Vagina (tissue), 2 donors: ENCODE measurements at places on chromosomes 16 and 17.

DNA sequence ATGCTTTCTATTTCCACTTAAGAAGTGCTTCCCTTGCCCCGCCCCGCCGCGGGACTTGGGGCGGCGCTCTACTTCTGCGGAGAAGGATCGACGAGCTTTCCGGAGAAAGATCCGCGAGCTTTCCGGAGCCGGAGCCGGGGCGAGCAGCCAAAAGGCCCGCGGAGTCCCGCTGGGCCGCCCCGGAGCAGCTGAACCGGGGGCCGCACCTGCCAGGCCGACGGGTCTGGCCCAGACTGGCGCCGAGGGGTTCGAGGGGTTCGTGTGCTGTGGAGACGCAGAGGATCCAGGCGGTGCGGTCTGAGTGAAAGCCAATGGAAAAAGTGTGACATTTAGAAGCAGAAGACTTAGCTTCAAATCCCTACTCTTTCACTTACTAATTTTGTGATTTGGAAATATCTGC, 50.8 kb downstream of the TBC1D26 start:
- no peaks in the 10 kb centered on the region for H3K27me3 ChIP-seq
- peak overlapping the region; percentile 22 for H3K27ac ChIP-seq
- peaks cover 9% of the 10 kb centered on the region for H3K4me1 ChIP-seq
- peak overlapping the region; percentile 42 for H3K4me3 ChIP-seq
- H3K36me3 ChIP-seq, result no peaks in the 10 kb centered on the region
- no peak for DNase-seq

DNA sequence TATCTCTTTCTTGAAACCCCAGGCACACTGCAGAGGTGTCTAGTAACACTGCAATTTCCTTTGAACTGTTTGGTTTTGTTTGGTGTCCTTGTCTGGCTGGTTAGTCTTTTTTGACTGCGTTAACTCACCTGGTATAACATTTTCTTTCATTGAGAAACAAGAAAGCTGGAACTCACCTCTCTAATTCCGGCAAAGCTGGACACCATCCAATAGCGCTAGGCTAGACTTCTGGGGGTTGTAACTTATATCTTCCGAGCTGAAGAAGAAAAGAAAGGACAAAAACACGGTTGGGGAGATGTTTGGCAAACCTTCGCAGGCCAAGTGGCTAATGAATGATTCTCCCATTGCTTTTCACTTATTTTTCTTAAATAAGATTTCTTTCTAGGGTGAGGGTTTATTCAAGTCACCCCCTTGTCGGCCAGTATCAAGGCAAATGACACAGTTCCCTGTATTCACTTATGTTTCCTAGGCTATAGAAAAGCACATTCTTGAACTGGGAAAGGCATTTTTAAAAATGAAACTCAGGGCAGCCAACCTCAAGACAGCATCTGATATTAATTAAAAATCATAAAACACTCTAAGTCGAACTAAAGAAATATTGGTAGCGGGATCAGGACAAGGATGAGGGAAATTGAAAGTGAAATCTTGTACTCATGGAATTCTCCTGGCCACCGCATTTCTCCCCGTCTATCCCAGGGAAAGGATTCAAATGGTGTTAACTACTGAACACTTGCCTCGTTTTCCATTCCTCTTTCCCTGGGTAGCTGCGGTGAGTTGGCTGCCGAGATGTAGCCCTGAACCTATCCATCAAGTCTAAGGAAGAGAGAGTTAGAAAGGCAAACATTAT, 95.9 kb upstream of the ZFHX3 start:
- peak overlapping the region; percentile 46 for H3K27ac ChIP-seq
- H3K4me1 ChIP-seq, result peaks cover 9% of the 10 kb centered on the region
- DNase-seq, result no peak
- no peaks in the 10 kb centered on the region for H3K27me3 ChIP-seq

DNA sequence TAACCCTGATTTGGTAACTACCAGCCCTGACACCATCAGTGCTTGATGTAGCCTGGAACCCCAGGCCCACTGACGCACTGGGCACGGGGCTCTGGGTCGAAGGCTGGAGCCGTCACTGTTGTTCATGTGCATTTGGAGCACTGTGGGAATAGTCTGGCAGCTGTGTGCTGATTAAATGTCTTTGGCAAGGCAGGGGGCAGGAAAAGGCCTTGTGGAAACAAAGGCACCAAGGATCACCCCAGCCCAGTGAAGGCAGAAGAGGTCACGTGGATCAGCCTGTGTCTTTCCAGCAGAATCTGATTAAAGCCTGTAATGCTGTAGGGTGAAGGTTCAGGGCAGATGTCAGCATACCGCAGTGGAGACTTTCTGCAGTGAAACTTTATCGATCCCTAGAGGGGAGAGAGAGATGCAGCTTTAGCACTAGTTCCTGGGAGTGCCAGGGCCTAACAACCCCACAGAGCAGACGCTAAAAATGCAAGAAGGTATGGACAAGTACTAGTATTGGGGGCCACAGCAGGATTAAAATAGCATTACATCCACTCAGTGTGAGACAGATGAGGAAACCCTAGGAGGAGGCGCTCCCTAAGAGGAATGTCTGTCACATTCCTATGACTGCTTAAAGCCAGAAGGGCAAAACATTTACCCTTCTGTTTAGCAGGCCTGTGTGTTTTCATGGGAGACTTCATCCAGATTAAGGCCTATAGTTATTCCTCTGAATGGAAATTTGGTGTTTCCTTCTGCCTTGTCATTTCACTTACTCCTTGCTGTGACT, 9.7 kb downstream of the ZNHIT3 start:
- no peaks in the 10 kb centered on the region for H3K27me3 ChIP-seq
- H3K36me3 ChIP-seq, result peaks cover 64% of the 10 kb centered on the region
- DNase-seq, result no peak
- H3K4me1 ChIP-seq, result no peaks in the 10 kb centered on the region
- H3K4me3 ChIP-seq, result no peak overlapping the region
- no peak overlapping the region for H3K27ac ChIP-seq

DNA sequence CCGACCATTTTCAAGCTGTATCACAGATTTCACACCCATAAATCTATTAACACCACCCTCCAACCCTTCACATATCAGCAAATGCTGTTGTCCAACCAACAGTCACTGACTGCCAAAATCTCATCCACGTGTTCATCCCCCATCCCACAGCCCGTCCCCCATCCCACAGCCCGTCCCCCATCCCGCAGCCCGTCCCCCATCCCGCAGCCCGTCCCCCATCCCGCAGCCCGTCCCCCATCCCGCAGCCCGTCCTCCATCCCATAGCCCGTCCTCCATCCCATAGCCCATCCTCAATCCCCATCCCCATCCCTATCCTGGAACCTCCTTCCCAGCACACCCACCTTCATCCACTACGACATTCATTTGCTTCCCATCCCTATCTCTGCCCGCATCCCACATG, 14.1 kb downstream of the DLG4 start:
- DNase-seq, result no peak
- H3K36me3 ChIP-seq, result peaks cover 19% of the 10 kb centered on the region
- peak overlapping the region; percentile 65 for H3K27ac ChIP-seq
- H3K27me3 ChIP-seq, result no peaks in the 10 kb centered on the region
- peak overlapping the region; percentile 43 for H3K4me3 ChIP-seq
- peaks cover 39% of the 10 kb centered on the region for H3K4me1 ChIP-seq

GRCh38 chr17:69500911-69501429, 86.5 kb downstream of the MAP2K6 start:
- peak overlapping the region; percentile 27 for H3K27ac ChIP-seq
- H3K4me1 ChIP-seq, result peaks cover 23% of the 10 kb centered on the region
- H3K36me3 ChIP-seq, result no peaks in the 10 kb centered on the region
- no peaks in the 10 kb centered on the region for H3K27me3 ChIP-seq
- DNase-seq, result no peak
- H3K4me3 ChIP-seq, result no peak overlapping the region

GRCh38 chr16:22388101-22388644, 13.8 kb upstream of the CDR2 start:
- no peak for DNase-seq
- no peaks in the 10 kb centered on the region for H3K36me3 ChIP-seq
- H3K27ac ChIP-seq, result peak overlapping the region; percentile 74
- no peaks in the 10 kb centered on the region for H3K27me3 ChIP-seq
- H3K4me1 ChIP-seq, result no peaks in the 10 kb centered on the region
- H3K4me3 ChIP-seq, result no peak overlapping the region

GRCh38 chr17:28735242-28735722, 6.7 kb downstream of the NEK8 start:
- no peaks in the 10 kb centered on the region for H3K4me1 ChIP-seq
- no peak overlapping the region for H3K4me3 ChIP-seq
- H3K27ac ChIP-seq, result no peak overlapping the region
- no peaks in the 10 kb centered on the region for H3K27me3 ChIP-seq

GRCh38 chr16:3611146-3611975, at the start of gene SLX4:
Gene SLX4, minus strand, starts transcription at chr16:3611606. Its CDS starts 2,642 bp downstream, at chr16:3608964.
- peaks cover 32% of the 10 kb centered on the region for H3K4me1 ChIP-seq
- peak within 1 kb of the TSS; percentile 100 for H3K4me3 ChIP-seq
- H3K27ac ChIP-seq, result peak within 1 kb of the TSS; percentile 86
- peak; percentile 92 for DNase-seq
- no peaks in the 10 kb centered on the region for H3K36me3 ChIP-seq

GRCh38 chr16:67822511-67822910, 15.8 kb downstream of the TSNAXIP1 start:
- peaks cover 9% of the 10 kb centered on the region for H3K36me3 ChIP-seq
- H3K4me1 ChIP-seq, result no peaks in the 10 kb centered on the region
- DNase-seq, result no peak
- no peak overlapping the region for H3K4me3 ChIP-seq

- no peaks in the 10 kb centered on the region for H3K36me3 ChIP-seq
- H3K4me1 ChIP-seq, result peaks cover 37% of the 10 kb centered on the region
- no peak for DNase-seq
Measured at GRCh38 chr17:79033046-79033616, 9.2 kb downstream of the C1QTNF1 start.

GRCh38 chr17:80561541-80562114, 17.0 kb downstream of the RPTOR start:
- DNase-seq, result no peak
- no peak overlapping the region for H3K4me3 ChIP-seq
- no peaks in the 10 kb centered on the region for H3K27me3 ChIP-seq
- H3K27ac ChIP-seq, result no peak overlapping the region

- H3K36me3 ChIP-seq, result no peaks in the 10 kb centered on the region
- no peaks in the 10 kb centered on the region for H3K4me1 ChIP-seq
Measured at GRCh38 chr17:65930140-65930730, 261.7 kb downstream of the CEP112 start.

DNA sequence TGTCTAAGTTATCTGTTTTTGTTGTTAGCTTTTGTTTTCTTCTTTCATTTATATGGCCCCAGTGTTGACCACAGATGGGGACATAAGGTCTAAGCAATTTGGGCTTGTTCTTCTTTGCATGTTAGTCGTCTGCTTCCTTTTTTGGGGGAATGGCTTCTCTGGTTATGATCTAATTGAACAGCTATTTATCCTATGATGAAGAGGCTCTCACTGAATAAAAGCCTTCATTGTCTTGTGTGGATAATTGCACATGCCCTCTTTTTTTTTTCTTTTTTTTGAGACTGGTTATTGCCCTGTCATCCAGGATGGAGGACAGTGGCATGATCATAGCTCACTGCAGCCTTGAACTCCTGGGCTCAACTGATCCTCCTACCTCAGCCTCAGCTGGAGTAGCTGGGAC, 13.7 kb downstream of the SMARCE1 start:
- H3K4me3 ChIP-seq, result no peak overlapping the region
- H3K27me3 ChIP-seq, result no peaks in the 10 kb centered on the region
- no peak overlapping the region for H3K27ac ChIP-seq
- H3K36me3 ChIP-seq, result no peaks in the 10 kb centered on the region
- no peaks in the 10 kb centered on the region for H3K4me1 ChIP-seq

DNA sequence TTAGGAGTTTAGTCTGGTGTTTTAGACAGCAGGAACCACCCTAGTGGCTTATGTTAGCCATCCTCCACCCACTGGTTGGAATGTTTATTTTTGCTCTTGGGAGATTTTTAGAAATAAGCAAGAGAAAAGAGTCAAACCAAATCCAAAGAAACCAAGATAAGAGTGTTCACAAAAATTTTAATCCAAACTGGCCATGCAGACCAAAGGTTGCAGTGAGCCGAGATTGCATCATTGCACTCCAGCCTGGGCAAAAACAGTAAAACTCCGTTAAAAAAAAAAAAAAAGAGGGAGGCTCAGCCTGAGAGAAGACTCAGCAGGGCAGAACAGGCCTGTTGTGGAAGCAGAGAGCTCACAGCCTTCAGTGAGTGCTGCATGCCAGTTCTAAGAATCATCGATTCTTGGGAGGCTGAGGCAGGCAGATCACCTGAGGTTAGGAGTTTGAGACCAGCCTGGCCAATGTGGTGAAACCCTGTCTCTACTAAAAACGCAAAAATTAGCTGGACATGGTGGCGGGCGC, 12.2 kb upstream of the C16orf54 start:
- no peaks in the 10 kb centered on the region for H3K4me1 ChIP-seq
- DNase-seq, result no peak
- H3K36me3 ChIP-seq, result no peaks in the 10 kb centered on the region
- H3K27ac ChIP-seq, result no peak overlapping the region
- no peaks in the 10 kb centered on the region for H3K27me3 ChIP-seq

DNA sequence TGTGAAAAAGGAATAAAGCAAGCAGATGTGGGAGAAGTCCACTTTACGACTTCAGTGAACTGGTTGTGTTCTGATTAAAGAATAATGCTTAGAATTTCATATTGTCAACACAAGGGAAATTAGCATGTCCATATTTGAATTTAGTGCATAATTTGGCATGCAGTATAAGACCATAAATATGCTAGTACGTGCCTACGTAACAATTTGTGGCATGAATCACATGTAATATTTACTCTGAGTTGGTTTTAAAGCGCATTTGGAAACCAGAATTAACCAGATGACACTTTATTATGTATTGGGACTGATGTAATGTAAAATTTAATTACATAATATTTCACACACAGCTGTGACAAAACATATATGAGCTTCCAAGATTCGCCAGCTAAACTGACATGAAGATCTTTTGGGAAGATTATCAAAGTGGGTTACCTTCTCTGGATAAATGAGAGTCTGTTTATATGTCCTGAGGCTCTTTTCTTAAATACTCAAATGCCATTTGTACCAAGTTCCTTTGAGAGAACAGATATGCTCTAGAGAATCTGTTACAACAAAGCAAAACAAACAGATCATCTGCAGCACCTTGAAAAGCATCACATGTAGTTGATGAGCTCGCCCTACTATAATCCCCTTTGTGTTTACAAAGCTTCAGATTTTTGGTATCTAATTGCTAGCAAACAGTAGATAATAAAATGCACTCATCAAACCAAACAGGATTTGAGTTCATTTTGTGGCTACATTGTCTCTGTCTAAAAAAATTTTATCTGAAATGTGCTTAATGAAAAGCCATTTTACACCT, 1468.6 kb downstream of the CDH11 start:
- no peak overlapping the region for H3K27ac ChIP-seq
- H3K27me3 ChIP-seq, result no peaks in the 10 kb centered on the region

DNA sequence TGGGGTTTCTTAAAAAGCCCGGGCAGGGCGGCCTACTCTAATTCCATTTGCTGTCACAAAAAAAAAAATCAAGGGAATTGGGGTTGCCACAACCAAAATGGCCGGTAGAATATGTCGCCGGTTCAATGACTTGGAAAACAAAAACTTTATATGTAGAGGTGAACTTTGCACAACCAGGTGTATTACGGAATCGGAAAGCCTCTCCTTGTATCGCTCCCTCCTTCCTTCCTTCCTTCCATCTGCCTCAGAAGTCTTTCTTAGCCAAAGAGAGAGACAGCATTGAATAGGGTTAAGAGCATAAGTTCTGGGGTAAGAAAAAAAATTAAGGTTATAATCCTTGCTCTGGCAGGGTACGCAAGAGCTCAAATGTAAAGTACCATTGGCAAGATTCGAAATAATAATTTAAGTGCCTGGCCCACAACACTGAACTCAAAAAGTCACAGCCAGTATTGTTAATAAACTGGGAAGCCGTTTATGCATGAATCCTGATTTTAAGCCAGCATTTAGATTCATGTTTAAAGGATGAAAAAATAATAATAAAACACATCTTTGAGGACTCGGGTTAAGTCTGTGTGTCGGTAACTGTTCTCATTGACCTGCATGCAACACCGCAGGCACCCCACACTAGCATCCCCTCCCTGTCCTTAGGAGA, 522 bp upstream of the GLG1 start:
- H3K4me3 ChIP-seq, result peak overlapping the region; percentile 96
- H3K4me1 ChIP-seq, result peaks cover 45% of the 10 kb centered on the region
- peak overlapping the region; percentile 98 for H3K27ac ChIP-seq
- no peaks in the 10 kb centered on the region for H3K27me3 ChIP-seq
- no peak for DNase-seq
- H3K36me3 ChIP-seq, result no peaks in the 10 kb centered on the region
